ENCODE measurements at places on chromosomes 13 and 19.

GRCh38 chr13:80338781-80339562 is 2.0 kb downstream of the SPRY2 start:
- peak; percentile 70 for DNase-seq

DNA sequence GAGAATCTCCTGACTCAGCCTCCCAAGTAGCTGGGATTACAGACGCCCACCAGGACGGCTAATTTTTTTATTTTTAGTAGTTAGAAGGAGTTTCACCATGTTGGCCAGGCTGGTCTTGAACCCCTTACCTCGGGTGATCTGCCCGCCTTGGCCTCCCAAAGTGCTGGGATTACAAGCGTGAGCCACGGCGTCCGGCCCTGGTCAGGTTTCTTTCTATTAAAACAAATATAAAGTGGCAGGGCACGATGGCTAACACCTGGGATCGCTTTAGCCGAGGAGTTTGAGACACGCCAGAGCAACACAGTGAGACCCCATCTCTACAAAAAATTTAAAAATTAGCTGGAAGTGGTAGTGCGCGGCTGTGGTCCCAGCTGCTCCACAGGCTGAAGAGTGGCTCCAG is 1.5 kb upstream of the MED25 start:
- DNase-seq, result no peak

GRCh38 chr19:1073063-1073955 is 6.3 kb downstream of the ARHGAP45 start:
- DNase-seq, result no peak

GRCh38 chr19:30523791-30524190 is 151.6 kb downstream of the ZNF536 start:
- DNase-seq, result no peak

DNA sequence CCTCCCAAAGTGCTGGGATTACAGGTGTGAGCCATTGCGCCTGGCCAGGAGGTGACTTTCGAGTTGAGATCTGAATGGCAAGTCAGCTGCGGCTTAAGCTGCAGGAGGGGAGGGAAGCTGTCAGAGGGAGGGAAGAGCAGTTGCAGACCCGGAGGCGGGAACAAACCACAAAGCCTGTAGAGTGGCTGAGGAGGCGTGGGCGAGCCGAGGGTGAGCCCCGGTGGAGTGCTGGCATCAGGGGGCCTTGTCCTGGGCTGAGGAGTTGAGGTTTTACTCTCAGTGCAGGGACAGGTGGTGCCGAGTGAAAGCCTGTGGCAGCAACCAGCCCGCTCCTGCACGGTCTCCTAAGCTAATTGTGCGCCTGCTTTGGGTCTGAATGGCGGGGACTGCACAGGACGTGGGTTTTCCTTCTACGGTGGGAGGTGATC is 24.2 kb downstream of the PPP1R37 start:
- DNase-seq, result no peak

GRCh38 chr19:7417671-7418324 is 69.1 kb downstream of the ARHGEF18 start:
- no peak for DNase-seq

DNA sequence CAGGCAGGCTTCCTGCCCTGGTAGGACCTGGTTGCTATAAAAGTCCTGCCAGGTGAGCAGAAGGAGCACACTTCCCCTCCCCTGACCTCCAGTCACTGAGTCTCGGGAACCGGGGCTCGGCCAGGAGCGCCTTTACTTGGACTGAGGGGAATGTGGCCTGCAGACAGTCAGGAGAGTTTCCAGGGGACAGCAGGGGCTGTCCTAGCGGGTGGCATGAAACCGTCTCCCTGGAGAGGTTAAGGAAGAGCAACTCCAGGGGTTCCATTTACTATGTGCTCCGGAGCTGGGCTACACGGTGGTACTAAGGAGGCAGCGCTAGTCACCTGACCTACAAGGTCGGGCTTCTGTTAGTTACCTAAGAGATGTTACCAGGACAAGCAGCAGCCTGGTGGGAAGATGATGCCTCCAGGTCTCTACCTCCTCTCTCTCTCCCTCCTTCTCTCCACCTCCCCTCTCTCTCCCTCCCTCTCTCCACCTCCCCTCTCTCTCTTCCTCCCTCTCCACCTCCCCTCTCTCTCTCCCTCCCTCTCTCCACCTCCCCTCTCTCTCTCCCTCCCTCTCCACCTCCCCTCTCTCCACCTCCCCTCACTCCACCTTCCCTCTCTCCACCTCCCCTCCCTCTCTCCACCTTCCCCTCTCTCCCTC is 4.1 kb upstream of the CNOT3 start:
- peak; percentile 24 for DNase-seq

GRCh38 chr19:33032218-33032781 is 32.4 kb downstream of the RHPN2 start:
- DNase-seq, result no peak

DNA sequence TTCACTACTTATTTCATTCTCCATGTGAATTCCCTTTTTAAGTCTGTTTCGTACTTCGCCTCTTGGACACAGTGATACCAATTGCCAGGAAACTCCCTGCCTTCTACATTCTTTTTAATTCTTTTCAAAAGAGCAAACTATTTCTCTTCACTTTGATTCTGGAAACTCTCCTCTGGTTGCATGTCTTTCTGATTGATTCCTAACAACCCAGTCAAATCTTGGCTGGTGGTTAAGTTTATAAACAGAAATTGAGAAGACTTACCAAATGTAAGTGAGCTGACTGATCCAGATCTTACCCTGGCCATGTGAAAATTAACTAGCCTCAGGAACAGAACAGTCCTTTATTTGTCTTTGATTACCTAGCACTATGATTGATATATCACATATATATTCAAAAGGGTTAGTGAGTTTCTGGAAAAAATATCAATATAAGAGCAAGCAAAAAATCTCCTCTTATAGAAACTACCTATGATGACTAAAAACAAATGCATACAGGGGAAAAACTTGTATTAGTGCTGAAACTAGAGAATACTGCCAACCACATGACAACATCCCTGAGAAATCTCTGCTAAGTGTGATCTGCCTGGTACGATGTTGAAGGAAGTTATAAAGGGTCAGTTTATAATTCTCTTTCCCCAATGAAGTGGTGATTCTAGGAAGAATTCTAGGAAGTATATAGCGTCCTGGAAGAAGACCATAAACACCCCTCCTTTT is 152.6 kb upstream of the HTR2A start:
- DNase-seq, result no peak

GRCh38 chr19:57665261-57665806 is 3.4 kb upstream of the ZSCAN4 start:
- no peak for DNase-seq

- DNase-seq, result no peak
Measured at GRCh38 chr19:1856698-1857603, 6.4 kb downstream of the KLF16 start.

DNA sequence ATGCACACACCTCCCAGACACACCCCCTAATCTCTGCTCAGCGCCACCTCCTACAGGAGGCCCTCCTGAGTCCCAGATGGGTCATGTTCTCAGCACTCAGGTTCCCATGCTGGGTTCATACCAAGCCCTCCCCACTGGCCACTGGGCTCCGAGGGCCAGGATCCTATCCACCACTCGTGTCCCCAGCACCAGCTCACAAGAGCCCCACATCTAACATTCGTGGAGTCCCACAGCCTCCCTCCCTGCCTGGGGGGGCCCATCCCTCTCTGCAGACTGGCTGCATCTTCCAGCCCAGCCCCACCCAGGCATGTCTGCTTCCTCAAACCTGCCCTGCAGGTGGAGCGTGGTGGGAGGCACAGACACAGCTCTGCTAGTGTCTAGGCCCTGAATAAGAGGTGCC is 227.4 kb downstream of the TUBA3C start:
- no peak for DNase-seq
